ENCODE measurements at places on chromosomes 3 and 15. TPM values are rescaled to one million over a fixed set of nuclear protein-coding genes. Genes with fewer than 3 reads are reported as not detected.

- H3K27ac ChIP-seq, result no peak overlapping the region
- H3K4me3 ChIP-seq, result no peak overlapping the region
- H3K4me1 ChIP-seq, result no peaks in the 10 kb centered on the region
- H3K27me3 ChIP-seq, result no peaks in the 10 kb centered on the region
These were observed 55.1 kb downstream of the GPR160 start for GRCh38 chr3:170092907-170093306.

Gene SPINT1
- total RNA-seq, result 177 TPM

Gene ZPLD1
- total RNA-seq, result not detected

GRCh38 chr15:97623091-97623661 is 337.3 kb upstream of the ARRDC4 start:
- no peaks in the 10 kb centered on the region for H3K36me3 ChIP-seq
- H3K4me3 ChIP-seq, result no peak overlapping the region
- H3K27me3 ChIP-seq, result no peaks in the 10 kb centered on the region
- H3K4me1 ChIP-seq, result no peaks in the 10 kb centered on the region
- DNase-seq, result no peak

DNA sequence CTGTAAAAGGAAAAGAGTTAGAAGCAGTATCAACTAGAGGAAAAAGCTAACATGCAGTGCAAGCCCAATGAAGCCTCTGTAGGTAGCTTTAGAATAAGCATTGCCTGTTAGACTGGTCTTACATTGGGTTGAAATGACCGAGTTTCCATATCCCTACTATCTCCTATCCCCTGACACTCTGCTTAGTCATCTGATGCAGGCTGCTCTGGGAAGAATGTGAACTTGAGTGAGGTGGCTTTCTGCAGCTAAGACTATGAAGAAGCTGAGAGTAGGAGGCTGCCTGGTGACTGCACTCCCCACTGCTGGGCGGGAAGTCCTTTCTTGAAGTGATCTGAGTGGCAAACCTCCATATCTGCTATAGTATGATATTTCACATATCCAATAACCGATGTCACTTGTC is 64.7 kb downstream of the OXSM start:
- peak overlapping the region; percentile 95 for H3K27ac ChIP-seq
- peaks cover 32% of the 10 kb centered on the region for H3K4me1 ChIP-seq
- peak; percentile 88 for DNase-seq
- H3K4me3 ChIP-seq, result peak overlapping the region; percentile 60

Gene CISH
- 1.6 TPM for total RNA-seq

Gene TMC3
- not detected for total RNA-seq

Gene SSUH2
- total RNA-seq, result not detected

- peaks cover 1% of the 10 kb centered on the region for H3K4me1 ChIP-seq
- DNase-seq, result peak; percentile 32
- no peak overlapping the region for H3K4me3 ChIP-seq
- no peak overlapping the region for H3K27ac ChIP-seq
- no peaks in the 10 kb centered on the region for H3K27me3 ChIP-seq
These were observed 75.7 kb downstream of the FAM43A start for GRCh38 chr3:194761384-194761783.

Gene PRSS50
- not detected for total RNA-seq

Gene TNFSF10
- total RNA-seq, result 1.2 TPM

- H3K4me1 ChIP-seq, result 0 out of 2 replicates have a peak, but pooled peaks cover 3% of the 10 kb centered on the region
- no peak overlapping the region for H3K27ac ChIP-seq
- DNase-seq, result no peak
- no peaks in the 10 kb centered on the region for H3K27me3 ChIP-seq
These were observed 76.0 kb upstream of the TSC22D2 start for GRCh38 chr3:150331978-150332568.

Gene GOLGA6D
- total RNA-seq, result not detected
